ENCODE measurements at places on chromosomes 12 and 14.

DNA sequence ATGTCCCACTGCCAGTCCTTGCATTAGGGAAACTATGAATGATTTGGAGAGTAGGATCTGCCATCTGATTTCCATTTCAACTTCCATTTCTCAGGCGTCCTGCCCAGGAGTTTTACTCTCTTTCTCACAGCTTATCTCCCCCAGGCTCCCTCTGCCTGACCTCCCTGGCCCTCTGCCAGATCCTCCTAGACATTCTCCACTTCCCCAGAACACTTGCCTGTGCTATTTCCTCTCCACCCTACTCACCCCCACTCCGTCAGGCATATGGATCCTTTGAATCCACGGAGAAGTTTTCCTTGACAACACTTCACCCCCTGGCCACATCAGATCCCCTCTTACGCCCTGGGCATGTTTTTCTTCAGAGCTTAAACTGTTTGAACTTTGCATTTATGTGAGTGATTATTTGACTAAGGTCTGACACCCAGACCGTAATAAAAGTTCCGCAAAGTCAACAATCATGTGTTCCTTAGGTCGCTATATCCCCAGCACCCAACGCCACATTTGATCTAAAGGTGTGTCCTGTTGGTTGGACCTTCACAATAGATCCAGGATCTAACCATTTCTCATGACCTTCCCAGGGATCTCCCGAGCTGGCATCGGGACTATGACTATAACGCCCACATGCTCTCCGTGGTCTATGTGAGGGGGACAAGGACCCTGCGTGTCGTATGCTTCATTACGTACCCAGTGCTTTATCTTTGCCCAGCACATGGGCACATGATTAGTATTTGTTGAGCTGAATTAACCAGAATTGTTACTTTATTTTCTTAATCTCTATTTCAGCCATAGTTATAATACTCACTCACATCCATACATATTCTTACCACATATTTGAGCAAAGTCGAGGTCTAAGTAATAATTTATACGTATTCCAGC lies 255.8 kb upstream of the FOXN3 start:
- no peak for DNase-seq

- no peak for DNase-seq
Measured at GRCh38 chr14:52188381-52188780, 79.1 kb upstream of the PTGDR start.

- no peak for DNase-seq
Measured at GRCh38 chr14:105471823-105472485, 2.7 kb upstream of the CRIP2 start.

DNA sequence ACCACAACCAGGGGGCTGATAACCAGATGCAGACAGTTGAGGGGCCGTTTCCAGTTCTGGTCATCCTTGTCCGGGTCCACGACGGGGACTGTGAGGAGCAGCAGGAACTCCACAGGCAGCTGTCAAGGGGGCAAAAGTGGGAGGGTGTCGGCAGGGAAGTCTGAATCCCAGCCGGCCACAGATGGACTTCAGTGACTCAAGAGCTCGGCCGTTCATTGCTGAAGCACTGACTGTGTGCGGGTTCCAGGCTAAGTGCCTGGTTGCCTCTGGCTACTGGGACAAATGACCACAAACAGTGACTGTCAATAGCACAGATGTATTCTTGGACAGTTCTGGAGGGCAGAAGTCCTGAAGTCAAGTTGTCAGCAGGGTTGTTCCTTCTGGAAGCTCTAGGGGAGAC lies 19.6 kb downstream of the SLC8B1 start:
- no peak for DNase-seq

- DNase-seq: no peak
Measured at GRCh38 chr12:96265400-96265799, 71.2 kb downstream of the ELK3 start.

DNA sequence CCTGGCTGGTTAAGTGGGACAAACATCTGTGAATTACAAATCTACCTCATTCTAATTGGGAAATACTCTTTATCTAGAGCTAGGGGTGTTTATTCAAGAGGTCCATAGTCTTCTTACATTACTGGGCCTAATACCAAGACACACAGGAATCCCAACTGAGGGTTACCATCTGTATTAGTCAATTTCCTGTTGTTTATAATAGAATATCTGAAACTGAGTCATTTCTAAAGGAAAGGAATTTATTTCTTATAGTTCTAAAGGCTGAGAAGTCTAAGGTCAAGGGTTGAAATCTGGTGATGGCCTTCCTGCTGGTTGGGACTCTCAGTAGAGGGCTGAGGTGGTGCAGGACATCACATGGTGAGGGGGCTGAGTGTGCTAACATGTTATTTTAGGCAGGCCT lies 36.0 kb downstream of the RTRAF start:
- no peak for DNase-seq

GRCh38 chr12:76020731-76021672 lies 10.6 kb downstream of the PHLDA1 start:
- peak; percentile 57 for DNase-seq

DNA sequence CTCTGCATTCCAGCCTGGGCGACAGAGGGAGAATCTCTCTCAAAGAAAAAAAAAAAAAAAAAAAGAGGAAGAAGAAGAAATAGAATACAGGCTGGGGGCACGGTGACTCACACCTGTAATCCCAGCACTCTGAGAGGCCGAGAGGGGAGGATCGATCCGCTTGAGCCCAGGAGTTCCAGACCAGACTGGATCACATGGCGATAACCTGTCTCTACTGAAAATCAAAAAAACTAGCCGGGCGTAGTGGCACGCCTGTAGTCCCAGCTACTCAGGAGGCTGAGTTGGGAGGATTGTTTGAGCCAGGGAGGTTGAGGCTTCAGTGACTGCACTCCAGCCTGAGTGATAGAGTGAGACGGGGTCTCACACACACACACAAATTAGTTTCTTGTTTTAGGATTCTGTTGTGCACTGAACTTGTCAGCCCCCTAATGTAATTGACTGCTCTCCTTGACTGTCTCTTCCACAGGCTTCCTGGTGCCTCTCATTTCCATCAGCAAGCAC lies 963 bp upstream of the TINF2 start:
- DNase-seq: no peak

DNA sequence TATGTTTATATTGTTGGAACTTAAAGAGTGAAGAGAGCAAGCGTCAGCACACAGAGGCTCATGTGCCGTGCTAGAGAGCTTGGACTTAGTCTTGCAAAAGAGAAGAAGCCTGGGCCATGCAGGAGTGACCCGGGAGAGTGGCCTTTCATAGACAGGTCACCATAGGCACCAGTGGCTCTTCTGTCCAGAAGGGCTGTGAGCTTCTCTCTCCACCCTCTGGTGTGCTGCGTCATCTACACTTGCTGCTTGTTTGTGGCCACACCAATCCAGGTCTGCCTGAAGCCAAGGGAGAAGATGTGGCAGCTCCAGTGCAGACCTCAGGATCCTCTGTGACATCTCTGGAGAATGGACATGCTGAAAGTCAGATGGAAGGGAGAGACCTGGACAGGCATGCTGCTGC lies 74.4 kb downstream of the NTF3 start:
- DNase-seq: no peak

DNA sequence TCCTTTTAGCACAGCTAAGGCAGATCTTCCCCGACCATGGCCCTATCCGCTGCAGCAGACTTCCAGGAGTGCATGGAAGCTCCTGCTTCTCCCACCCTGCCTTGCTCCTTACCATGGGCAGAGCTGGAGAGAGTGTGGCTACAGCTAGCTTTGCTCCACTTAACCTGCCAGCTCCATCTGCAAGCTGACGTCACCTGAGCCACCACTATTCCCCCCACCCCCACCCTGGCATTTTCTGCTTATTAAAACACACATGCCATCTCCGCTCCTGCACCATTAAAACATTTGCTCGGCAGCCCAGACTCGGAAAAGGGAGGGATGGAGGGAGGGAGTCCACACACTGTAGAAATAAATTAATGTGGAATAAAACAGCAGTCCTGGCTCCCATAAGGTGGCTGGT lies 67.8 kb downstream of the TUNAR start:
- no peak for DNase-seq

- DNase-seq: no peak
Measured at GRCh38 chr12:111445726-111446581, 40.2 kb downstream of the SH2B3 start.

- DNase-seq: no peak
Measured at GRCh38 chr12:38162013-38162412, 154.6 kb upstream of the ALG10B start.

DNA sequence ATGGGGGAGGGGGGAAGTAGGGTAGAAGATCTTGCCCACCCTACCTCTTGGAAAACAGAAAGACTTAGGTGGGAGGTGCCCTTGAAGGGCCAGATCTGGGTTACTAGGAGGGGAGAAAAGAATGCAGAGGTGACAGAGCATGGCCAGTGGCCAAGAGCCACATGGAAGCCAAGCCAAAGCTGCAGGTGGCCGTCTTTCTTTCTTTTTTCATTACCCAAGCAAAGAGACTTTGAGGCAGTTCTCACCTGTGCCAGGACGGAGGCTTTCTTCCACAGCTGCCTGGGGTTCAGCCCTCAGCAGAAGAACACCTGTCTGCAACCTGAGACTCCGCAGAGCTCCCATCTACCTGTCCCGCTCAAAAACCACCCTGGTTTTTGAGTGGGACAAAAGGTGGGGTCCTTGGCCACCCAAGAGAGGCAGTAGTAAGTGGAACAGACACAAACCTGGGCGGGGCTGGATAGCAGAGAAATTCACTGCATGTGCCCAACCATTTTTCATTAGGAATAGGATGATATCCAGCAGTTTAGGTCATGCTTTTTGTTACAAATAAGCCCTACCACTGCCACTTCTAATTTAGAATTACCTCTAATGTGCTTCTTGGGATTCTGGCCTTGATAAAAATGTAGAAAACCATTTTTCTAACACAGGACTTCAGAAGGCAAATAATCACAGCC lies 116.5 kb downstream of the DYRK2 start:
- no peak for DNase-seq

DNA sequence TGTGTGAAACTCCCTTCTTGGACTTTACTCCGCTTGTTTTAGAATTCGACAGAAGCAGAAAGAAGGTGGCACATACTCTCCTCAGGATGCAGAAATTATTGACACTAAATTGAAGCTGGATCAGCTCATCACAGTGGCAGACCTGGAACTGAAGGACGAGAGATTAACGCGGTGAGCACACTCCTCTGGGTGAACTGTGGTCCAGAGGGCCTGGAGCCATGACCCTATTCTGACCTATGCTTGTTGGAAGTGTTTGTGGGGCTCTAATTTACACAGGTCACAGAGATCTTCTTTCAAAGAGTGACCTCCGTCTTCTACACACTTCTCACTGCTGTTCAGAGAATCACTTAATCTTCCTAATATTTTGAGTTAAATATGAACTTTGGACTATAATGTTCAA lies 72.5 kb upstream of the MYF6 start:
- no peak for DNase-seq

DNA sequence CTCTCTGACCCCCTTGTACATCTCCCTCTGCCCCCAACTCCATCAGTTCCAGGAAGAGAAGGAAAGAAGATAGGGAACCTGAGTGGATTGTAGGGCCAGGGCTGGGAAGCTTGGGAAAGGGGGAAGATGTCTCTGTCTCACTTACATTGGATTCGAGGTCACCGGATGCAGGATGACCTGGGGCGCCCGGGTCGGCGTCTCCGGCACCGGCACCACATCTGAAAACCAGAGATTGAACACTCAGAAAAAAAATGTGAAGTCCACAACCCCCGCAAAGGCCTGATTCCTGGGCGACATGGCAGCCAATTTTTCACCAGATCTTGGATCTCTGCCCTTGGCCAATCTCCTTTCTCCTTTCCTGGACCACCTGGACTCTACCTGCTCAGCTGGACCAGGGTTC lies 169.4 kb upstream of the NOS1 start:
- DNase-seq: no peak

GRCh38 chr12:128734371-128734770 lies 89.4 kb downstream of the SLC15A4 start:
- no peak for DNase-seq

- no peak for DNase-seq
Measured at GRCh38 chr14:89369656-89370055, 47.4 kb downstream of the FOXN3 start.

GRCh38 chr14:30507209-30507608 lies 51.7 kb upstream of the G2E3 start:
- DNase-seq: no peak

- no peak for DNase-seq
Measured at GRCh38 chr14:60357551-60358149, 108.6 kb downstream of the PPM1A start.

- no peak for DNase-seq
Measured at GRCh38 chr12:12107678-12108077, 36.9 kb downstream of the BCL2L14 start.

GRCh38 chr12:11486623-11487444 lies 91.5 kb upstream of the PRB2 start:
- DNase-seq: peak; percentile 73

DNA sequence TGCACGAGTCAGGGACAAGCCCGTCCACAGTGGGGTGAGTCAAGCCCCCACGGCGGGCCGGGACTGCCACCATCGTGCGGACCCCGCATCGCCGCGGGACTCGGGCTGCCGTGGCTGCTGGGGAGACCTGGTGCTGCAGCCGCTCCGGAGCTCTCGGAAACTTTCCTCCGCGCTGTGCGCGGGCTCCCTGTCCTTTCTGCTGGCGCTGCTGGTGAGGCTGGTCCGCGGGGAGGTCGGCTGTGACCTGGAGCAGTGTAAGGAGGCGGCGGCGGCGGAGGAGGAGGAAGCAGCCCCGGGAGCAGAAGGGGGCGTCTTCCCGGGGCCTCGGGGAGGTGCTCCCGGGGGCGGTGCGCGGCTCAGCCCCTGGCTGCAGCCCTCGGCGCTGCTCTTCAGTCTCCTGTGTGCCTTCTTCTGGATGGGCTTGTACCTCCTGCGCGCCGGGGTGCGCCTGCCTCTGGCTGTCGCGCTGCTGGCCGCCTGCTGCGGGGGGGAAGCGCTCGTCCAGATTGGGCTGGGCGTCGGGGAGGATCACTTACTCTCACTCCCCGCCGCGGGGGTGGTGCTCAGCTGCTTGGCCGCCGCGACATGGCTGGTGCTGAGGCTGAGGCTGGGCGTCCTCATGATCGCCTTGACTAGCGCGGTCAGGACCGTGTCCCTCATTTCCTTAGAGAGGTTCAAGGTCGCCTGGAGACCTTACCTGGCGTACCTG lies 1.1 kb downstream of the PDE3A start:
- no peak for DNase-seq

DNA sequence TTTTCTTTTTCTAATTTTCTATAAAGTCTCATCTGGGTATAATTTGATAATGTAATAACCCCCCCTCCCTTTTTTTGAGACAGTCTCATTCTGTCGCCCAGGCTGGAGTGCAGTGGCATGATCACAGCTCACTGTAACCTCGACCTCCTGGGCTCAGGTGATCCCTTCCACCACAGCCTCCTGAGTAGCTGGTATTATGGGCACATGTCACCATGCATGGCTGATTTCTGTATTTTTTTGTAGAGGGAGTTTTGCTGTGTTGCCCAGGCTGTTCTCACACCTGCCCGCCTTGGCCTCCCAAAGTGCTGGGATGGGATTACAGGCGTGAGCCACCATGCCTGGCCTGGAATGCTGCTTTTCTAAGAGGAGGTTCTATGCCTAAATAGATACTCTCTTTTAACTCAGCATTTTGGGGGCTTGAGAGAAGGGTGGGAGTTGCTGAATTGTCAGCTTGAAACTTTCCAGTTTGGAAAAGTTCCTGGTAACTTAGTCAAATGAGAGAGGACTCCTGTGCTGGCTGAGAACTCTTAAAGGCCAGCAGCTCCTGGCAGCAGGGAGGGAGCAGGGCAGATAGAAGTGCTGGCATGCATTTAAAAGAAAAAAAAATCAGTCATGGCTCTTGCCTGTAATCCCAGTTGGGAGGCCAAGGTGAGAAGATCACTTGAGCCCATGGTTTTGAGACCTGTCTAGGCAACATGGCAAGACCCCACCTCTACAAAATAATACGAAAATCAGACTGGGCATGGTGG lies 13.0 kb downstream of the NUDT4 start:
- DNase-seq: no peak

GRCh38 chr12:39780411-39780912 lies 160.9 kb upstream of the ABCD2 start:
- DNase-seq: no peak

GRCh38 chr12:3227076-3227975 lies 150.1 kb downstream of the TSPAN9 start:
- no peak for DNase-seq

Data from stimulated activated CD4-positive, alpha-beta T cell treated with anti-CD3 and anti-CD28 coated beads, Interleukin-4, amount 100 ng/mL, for 1 hour (primary cell).